Stimulated activated CD4-positive, alpha-beta T cell treated with anti-CD3 and anti-CD28 coated beads, TNF-alpha, amount 100 ng/mL, for 4 hours (primary cell): ENCODE measurements at places on chromosomes 12 and 14.
A peak's percentile ranks its signal among the peaks of the same experiment; 100 is the strongest.

DNA sequence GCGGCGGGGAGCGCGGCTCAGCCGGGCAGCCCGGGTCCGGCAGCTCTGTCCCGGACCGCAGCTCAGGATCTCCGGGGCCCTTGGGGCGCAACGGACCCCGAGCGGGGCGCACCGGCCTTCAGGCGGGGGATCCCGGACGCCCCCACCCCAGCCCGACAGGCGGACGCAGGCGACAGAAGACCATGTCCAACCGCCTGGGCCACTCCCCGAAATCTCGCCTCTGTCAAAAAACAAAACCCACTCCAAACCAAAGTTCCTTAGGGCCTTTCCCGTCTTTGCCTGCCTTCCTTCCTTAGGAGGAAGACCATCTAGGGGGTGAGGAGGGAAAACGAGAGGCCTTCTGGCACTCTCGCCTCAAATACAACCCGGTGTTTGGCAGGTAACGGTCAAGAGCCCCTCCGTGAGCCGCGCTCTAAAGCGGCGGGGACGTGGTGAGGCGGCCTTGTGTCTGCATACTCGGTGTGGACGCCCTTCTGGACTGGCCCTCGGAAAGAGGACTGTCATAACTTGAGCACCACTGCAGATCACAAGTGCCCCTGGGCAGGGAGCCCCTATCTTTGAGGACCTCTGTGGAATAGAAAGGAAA, 604 bp downstream of the HCFC2 start:
- no peak for DNase-seq

DNA sequence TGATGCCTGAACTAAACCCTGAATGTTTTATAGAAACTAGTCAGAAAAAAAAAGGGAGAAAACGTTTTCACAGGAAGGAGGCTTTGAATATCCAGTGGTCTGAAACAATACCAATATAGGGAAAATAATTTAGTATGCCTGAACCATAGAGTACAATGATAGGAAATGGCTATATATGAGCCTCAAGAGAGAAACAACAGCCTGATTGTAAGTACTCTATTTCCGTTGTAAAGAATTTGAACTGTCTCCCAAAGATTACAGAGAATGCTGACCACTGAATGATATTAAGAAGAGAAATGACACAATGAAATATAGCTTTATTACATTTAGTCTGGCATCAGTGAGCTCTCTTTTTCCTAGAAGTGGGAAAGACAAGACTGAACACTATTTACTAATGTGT, 5.5 kb upstream of the GABARAPL1 start:
- no peak for DNase-seq

DNA sequence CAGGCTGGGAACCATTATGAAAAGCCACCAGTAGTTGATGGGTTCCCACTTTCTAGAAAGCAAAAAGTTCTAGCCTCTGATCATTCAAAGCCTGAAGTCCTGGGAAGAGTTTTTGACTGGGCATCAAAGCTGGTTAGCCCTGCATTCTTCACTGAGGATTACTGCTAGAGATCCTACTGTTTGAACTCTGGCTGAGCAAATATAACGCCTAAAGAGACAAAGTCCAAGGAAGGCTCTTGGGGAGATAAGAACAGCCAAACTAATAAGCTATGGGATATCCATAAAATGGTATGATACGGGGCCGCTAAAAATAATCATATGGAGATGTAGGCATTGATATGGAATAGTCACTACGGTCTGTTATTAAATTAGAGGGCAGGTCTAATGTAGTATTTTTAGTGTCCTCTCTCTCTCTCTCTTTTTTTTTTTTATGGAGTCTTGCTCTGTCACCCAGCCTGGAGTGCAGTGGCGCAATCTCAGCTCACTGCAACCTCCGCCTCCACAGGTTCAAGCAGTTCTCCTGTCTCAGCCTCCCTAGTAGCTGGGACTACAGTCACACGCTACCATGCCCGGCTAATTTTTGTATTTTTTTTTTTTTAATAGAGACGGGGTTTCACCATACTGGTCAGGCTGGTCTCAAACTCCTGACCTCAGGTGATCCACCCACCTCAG, 35.5 kb downstream of the PLXNC1 start:
- DNase-seq, result no peak

- no peak for DNase-seq
These were observed 59.0 kb upstream of the DLK1 start for GRCh38 chr14:100667656-100668055.

GRCh38 chr12:55728186-55728938, 447 bp downstream of the CD63 start:
- DNase-seq, result no peak

DNA sequence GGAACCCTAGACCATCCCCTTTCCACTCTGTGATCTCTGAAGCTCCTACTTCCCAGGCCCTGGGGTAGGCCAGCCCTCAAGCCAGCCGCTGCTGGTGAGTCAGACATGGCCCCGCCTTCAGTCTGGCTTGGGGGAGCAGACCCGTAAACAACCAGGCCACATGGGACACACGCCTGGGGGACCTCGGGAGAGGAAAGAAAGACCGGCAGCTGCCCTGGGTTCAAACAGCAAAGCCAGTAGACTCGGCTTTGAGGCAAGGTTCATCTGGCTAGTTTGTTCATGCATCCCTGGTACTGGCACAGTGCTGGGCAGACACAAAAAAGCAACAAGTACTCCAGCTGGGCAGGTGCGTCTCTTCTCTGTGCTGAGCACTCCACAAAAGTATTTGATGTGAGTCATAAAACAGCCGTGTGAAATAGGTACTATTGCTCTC, 101.9 kb downstream of the SETD3 start:
- no peak for DNase-seq

DNA sequence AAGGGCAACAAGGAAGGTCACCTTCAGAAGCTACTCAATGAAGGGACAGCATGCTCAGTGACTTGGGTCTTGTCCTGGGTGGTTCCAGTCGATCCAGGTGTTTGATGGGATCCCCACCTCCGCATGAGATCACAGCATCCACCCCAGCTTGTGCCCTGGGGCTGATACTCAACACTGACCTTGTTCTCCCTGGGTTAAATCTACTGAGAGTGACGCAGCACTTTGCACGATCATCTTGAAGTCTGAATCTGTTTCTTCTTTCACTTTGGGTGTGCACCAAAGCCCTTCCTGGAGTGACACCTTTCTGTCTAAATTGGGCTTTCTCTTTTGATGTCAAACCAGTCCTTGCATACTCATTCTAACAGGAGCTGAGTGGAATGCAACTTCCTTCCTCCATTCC, 13.8 kb downstream of the NOS1 start:
- no peak for DNase-seq

DNA sequence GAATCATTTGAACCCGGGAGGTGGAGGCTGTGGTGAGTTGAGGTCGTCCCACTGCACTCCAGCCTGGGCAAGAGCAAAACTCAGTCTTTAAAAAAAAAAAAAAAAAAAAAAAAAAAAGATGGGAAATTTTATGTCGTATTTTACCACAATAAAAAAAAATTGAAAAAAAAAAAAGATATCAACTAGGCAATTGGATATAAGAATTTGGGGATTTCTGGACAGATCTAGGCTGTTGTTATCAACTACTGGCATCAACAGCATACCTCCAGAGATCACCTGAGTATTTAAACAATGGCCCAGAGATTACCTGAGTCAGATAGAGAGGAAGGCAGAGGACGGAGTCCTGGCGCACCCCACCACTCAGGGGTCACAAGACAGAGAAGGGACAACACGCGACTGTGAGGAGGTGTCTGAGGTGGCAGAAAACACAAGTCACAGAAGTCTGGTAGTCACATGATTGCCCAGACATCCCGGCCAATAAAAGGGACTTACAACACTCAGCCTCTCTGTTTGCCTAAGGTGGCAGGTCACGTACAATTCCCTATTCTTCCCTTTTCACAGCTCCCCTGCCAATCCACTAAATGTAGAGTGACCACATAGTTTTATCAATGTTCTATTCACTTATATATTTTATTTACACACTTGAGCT, 1.8 kb downstream of the SPRING1 start:
- no peak for DNase-seq

DNA sequence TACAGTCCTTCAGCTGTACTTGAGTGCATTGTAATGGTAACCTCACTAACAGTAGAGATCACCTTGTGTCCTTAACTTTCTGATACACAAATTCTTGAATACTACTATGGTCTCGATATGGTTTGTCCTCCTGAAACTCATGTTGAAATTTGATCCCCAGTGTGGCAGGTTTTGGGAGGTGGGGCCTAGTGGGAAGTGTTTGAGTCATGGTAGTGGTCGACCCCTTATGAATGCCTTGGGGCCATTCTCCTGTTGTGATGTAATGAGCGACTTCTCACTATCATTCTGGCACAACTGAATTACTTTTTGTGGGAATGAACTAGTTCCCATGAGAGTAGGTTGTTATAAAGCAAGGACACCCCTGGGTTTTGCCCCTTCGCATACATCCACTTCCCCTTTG, 52.3 kb downstream of the IPO8 start:
- DNase-seq, result no peak

GRCh38 chr14:61525293-61526011, 169.9 kb upstream of the HIF1A start:
- DNase-seq, result peak; percentile 51

GRCh38 chr14:96088074-96088473, 48.9 kb downstream of the C14orf132 start:
- DNase-seq, result no peak

- no peak for DNase-seq
These were observed 843.9 kb downstream of the FLRT2 start for GRCh38 chr14:86373886-86374285.

GRCh38 chr14:88618476-88618875, 55.6 kb downstream of the ZC3H14 start:
- no peak for DNase-seq

DNA sequence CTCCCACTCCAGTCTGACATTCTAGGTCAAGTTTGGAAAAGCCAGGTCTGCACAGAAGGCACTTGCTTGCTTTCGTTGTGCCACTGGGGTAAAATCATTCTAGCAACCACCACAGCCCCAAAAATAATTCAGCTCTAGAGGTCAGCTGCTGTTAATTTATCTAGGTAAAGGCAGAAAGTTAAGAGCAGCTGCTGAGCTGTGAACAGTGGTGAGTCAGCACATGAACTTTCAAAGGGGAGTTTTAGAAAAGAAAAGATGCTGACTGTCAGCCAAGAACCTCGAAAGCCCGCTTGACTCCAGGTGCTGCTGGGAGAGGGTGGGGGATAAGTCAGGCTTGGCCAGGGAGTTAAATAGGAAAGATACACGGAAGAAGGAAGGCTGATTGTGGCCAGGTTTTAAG, 12.7 kb downstream of the CCDC197 start:
- no peak for DNase-seq

DNA sequence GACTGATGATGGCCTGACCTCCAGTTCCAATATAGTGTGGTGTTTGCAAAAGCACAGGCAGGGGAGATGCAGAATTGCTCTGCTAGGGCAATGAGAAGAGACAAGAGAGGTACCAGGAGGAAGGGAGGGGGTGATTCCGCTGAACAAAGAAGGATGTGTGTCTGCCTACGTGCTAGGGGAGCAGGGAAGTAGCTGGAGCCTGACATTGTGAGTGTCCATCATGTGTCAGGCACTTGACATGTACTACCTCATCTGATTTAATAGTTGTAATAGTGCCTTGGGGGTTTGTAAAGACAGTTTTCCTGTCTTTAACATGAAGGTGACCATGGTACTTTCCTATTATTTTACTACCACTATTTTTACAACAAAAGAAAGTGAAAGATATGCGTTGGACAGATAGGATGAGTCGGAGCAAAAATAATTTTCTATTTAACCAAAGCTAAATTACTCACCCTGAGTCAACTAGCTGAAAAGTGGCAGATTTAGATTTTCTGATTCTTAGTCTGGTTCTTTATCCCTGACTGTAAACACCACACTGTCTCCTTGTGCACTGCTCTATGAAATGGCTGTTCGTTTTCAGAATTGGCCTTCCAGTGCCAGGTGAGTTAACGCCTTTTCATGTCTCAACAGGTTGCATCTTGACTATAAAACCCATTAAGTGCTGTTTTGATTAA, 33.7 kb upstream of the TEAD4 start:
- DNase-seq, result no peak

DNA sequence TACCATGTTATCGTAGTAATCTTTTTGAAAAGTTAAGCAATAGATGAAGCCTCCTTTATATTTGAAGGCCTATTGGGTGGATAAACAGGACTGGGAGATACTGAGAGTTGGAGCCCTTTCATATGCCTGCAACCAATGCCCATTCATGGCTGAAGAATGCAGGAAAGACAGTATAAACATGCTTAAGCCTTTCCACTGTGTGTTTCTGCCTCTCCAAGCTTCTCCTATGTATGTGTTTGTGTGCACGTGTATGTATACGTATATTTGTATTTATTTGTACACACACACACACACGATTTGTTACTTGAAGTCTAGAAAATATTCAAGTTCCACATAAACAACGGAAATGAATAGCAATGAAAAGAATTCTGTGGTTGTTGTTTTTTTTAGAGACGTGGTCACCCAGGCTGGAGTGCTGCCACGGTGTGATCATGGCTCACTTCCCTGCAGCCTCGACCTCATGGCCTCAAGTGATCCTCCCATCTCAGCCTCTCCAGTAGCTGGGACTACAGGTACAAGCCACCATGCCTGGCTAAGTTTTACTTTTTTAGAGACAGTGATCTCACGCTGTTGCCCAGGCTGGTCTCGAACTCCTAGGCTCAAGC, 1453.5 kb downstream of the AACS start:
- no peak for DNase-seq
